ENCODE measurements at places on chromosomes 16 and 17.

GRCh38 chr17:82030470-82031302, 792 bp upstream of the RAC3 start:
- DNase-seq, result peak; percentile 59

- no peak for DNase-seq
Measured at GRCh38 chr16:24253192-24253591, 2.9 kb upstream of the CACNG3 start.

- DNase-seq, result no peak
Measured at GRCh38 chr17:11622492-11622891, 24.2 kb downstream of the DNAH9 start.

DNA sequence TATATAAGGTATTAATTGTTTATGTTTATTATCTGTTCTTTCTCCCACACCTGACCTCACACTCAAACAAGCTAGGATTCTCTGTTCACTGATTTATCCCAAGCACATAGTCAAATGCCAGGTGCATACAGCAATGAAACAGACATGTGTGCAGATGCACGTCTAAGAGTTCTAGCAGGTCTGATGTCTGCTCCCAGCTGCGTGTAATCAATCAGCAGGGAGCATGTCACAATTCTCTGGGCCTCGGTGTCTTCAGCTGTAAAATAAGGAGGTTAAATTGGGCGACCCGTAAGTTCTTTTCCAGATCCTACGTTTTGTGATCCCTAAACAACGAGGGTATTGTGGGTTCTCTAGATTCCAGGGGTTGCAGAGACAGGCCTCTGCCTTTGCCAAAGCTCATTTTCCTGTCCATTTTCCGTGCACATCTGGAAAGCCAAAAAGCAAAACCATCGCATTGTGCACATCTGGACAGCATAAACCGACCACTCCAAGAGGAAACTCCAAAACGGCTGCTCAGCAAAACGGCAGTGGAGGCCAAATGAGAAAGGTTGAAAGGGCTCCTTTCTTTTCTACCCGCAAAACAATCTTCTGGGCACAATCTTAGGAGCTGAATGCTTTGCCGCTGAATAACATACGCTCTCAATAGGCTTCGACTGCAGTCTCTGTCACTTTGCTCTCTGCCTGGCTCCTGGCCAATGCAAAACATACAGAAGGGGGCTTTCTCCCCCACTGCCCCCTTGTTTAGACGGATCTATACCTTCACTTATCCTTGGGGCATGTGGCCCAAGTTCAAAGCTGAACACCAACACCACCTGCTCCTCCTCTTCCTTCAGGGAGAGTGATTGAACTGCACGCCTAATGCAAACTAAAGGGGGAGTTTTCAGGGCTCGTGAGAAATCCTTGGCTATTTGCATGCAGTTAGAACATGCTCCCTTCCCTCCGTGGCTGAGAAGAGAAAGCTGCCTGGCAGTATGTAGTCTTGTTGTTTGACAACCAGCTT, 426.3 kb downstream of the SLC39A11 start:
- DNase-seq, result no peak

DNA sequence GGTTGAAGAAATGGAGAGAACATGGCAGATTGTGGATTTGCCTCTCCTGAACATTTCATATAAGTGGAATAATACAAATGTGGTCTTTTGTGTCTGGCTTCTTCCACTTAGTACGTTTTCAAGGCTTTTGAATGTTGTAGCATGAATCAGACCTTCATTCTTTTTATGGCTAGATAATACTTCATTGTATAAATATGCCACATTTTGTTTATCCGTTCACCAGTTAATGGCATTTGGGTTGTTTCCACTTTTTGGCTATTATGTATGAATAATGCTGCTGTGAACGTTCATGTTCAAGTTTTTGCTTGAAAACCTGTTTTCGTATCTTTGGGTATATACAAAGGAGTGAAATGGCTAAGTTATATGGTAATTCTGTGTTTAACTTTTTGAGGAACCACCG, 130.4 kb downstream of the TANC2 start:
- no peak for DNase-seq

GRCh38 chr16:88076211-88076931, 125.1 kb downstream of the BANP start:
- no peak for DNase-seq

GRCh38 chr17:28518132-28518531, 12.0 kb downstream of the FOXN1 start:
- DNase-seq, result no peak

DNA sequence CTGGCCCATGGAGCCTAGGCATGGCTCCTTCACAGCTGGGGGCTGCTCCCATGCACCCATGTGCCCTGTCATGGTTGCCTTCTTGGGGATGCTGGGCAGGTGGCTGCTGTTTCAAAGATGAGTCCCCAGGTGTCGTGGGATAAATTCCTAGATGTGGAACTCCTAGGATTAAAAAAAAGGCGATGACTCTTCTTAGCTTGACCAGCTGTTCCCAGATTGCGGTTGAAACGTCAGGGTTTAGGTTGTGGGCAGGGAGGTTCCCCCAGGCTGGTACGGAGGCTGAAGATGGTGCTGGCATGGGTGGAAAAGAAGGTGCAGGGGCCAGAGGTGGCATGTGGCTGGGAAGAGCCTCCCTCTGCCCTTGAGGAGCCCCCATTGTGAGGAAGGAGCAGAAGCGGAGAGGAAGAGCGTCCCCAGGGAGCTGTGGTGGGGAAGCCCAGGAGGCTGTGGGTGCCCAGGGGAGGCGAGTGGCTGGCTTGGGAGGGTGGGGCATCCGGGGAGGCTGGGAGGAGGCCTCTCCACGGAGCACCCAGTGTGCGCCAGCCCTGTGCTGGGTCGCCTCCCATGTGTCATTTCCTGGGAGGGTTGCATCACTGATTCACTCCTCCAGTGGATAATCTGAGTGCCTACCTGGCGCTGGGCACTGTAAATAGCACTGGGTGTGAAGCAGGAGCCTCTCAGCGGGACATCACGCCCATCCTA, 7.5 kb upstream of the KCNJ12 start:
- DNase-seq, result no peak

DNA sequence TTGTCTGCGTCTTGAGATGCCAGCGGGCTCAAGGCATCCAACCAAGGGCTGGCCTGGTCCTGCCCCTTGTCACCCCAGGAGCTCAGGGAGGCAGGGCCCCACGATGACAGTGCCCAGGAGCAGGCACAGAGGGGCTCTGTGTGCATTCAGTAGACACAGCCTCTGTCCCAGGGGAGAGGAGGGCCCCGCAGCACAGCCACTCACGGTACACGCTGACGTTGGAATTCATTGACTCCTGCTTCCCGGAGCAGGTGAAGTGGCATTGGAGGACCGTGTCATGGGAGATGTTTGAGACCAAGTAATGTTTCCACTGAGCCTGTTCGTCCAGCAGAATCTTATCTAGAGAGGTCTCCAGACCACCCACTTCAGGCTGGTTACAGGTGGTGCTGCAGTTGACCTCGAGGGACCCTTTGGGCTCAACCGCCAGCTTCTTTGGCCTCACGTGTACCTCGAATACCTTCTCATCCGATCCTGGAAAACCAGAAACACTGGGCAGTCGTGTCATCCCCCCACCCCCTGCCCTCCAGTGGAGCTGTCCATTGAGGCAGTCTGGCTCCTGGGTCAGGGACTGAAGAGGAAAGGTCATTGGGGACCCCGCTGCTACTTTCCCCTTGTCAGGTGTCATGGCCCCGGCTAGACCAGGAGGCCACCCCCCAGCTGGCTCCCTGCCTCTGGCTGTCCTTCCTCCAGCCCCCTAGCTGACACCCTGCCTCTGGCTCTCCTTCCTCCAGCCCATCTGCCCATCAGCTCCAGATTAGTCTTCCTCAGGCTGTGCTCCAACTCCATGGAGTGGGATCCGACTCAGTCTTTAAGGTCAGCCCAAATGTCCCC, 7.0 kb downstream of the PRR29 start:
- DNase-seq, result no peak

DNA sequence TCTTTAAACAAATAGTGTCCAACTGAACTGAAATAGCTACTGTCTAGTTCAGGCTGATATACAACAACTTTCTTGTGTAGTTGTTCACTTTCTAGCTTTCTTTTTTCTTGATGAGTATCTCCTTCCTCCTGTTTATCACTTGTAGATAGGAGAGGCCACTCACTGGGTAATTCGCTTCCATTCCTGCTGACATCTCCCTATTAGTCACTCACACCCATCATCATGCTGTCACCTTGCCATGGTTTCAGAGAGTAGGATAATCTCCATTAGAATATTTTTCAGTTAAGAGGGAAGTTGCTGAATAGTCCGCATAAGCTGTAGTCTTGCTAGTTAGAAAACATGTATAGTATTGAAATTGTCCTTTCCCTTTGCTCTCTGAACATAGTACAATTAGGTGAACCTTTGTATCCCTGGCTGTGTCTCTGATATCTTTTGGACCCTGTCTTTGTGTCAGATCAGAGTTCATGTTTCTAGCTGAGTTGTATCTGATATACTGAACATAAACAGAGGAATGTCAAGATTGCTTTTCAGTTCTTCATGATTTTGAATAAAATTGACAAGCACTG, 64.4 kb upstream of the RASL10B start:
- DNase-seq, result no peak

GRCh38 chr17:83196366-83196765, 117.0 kb downstream of the METRNL start:
- no peak for DNase-seq

DNA sequence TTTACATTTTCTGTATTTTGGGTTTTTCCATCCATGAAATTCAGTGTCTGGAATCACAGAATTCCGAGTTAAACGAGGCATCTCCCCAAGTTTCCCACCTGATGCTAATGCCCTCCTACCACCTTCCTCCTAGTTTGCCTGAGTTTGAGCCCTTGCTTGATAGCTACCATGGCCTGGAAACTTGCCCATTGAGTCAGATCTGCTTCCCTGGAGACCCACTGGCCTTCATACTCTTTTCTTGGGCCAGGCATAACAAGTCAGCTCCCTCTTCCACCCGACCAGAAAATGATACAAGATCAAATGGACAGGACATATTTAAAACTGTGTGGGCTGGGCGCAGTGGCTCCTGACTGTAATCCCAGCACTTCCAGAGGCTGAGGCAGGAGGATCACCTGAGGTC, 10.2 kb downstream of the SETD1A start:
- no peak for DNase-seq

- DNase-seq, result no peak
Measured at GRCh38 chr17:5610956-5611355, 26.6 kb upstream of the NLRP1 start.

- no peak for DNase-seq
Measured at GRCh38 chr17:47288531-47289116, 35.0 kb downstream of the ITGB3 start.

DNA sequence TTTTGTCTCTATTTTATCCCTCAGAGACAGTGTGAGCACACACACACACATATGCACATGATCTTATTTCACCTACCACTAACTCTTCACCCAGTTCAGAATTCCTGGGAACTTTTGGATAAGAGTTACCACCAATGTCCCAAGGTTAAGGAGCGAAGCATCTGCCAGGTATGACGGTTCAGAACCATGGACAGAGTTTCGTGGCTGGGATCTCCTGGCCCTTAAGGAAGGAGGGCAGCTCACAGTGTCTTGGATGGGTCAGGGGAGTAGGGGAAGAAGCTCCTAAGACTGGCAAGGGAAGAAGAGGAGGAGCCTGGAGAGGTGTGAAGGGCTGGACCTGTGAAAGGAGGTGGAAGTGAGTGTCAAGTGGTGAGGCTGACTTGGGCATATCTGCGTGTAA, 23.0 kb upstream of the TMEM132E start:
- no peak for DNase-seq

Measured in smooth muscle cell of the brain vasculature (primary cell).